Esophagus squamous epithelium (tissue), 5 donors: ENCODE measurements at places on chromosomes 12 and 14.

GRCh38 chr12:116194935-116195431 is 82.5 kb downstream of the MED13L start:
- no peaks in the 10 kb centered on the region for H3K36me3 ChIP-seq
- no peaks in the 10 kb centered on the region for H3K27me3 ChIP-seq
- H3K4me3 ChIP-seq: no peak overlapping the region
- DNase-seq: no peak

DNA sequence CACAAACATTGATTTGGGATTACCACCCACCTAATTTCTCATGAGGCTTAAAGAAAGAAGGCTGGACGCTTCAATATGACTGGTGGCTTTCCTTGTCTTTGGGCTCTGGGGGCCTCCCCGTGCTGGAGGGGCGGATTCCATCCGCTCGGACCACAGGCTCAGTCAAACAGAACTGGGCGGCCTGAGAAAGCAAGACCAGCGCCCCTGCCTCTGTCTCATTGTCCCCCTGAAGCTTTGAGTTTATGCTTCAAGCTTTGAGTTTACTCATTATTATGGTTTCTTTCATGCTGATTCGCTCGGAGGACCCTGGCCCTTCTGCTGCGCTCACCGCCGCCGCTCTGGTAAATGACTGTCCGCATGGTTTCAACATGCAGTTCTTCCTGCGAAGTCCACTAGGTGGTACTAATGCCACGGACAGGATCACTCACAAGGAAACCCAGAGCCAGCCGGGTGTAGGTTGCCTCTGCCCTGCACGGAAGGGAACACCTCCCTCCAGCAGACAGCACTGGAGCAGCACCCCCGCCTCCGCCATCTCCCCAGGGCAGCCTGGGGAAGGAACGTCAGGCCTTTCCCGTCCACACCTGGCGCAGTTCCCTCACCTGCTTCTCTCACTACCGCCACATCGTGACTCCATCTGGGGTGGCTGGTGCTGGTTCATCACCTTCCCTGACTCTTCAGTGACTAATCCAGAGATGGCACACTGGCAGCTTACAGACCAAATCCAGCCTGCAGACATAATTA is 13.2 kb upstream of the TIGAR start:
- no peak for DNase-seq
- no peak overlapping the region for H3K27ac ChIP-seq
- H3K4me3 ChIP-seq: peak overlapping the region; percentile 48
- H3K4me1 ChIP-seq: peaks cover 7% of the 10 kb centered on the region
- no peaks in the 10 kb centered on the region for H3K36me3 ChIP-seq

GRCh38 chr12:91655966-91656365 is 473.3 kb upstream of the DCN start:
- no peaks in the 10 kb centered on the region for H3K4me1 ChIP-seq
- no peak for DNase-seq
- no peak overlapping the region for H3K27ac ChIP-seq
- H3K27me3 ChIP-seq: no peaks in the 10 kb centered on the region
- H3K36me3 ChIP-seq: no peaks in the 10 kb centered on the region
- no peak overlapping the region for H3K4me3 ChIP-seq

DNA sequence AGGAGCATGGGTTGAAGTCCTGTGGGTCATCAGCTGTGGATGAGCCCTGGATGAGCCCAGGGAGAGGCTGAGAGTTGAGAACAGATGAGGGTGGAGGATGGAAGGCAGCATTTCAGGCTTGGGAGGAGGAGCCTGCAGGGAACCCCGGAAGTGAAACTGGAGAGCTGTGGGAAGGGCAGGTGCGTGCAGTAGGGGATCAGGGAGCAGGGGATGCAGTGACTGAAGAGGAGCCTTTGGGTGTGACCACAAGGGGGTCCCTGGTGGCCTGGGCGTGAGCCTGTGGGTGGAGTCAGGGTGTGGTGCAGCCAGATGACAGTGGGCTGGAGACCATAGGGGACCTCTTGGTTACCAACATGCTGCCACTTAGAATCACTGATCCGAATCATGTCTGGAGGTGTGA is 115.5 kb downstream of the PAPOLA start:
- H3K27me3 ChIP-seq: no peaks in the 10 kb centered on the region
- H3K4me1 ChIP-seq: no peaks in the 10 kb centered on the region
- no peak overlapping the region for H3K4me3 ChIP-seq
- no peaks in the 10 kb centered on the region for H3K36me3 ChIP-seq
- DNase-seq: no peak
- H3K27ac ChIP-seq: no peak overlapping the region

- no peaks in the 10 kb centered on the region for H3K27me3 ChIP-seq
- no peak for DNase-seq
- no peak overlapping the region for H3K27ac ChIP-seq
- H3K4me1 ChIP-seq: no peaks in the 10 kb centered on the region
Observed at GRCh38 chr14:93915070-93915705, 12.0 kb upstream of the FAM181A start.

DNA sequence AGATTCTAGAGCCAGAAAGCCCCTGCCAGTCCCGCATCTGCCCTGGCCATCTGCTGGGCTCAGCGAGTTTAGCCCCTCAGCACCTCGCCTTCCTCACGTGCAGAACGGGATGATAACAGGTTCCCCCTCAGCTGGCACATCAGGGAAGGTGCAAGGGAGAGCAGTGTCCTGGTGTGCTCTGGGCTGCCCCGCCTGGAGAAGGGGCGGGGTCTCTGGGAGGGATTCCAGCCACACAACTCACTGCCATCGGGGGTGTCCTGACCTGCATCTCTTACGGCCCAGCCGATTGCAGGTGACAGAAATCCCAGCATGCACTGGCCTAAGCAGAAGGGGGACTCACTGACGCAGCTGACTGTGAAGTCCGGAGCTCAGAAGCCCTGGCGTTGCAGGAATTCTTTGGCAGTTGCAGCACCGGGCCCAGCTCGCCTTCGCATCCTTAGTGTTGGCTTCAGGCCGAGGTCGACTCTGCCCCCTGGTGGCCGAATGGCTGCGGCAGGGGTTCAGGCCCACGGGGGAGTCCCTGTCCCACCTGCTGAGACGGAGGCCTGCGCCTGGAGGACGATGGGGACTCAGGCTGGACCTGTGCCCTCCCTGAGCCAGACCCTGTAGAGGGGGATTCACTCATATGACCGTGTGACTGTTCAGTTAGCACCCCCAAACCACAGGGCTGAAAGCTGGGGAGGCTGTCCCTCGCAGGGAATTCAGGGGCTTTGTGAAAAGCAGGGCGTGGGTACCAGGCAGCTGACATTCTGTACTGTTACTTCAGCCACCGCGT is 178.6 kb downstream of the ADGRD1 start:
- H3K4me3 ChIP-seq: no peak overlapping the region
- no peaks in the 10 kb centered on the region for H3K27me3 ChIP-seq
- H3K36me3 ChIP-seq: no peaks in the 10 kb centered on the region
- no peak overlapping the region for H3K27ac ChIP-seq
- peaks cover 15% of the 10 kb centered on the region for H3K4me1 ChIP-seq
- no peak for DNase-seq

DNA sequence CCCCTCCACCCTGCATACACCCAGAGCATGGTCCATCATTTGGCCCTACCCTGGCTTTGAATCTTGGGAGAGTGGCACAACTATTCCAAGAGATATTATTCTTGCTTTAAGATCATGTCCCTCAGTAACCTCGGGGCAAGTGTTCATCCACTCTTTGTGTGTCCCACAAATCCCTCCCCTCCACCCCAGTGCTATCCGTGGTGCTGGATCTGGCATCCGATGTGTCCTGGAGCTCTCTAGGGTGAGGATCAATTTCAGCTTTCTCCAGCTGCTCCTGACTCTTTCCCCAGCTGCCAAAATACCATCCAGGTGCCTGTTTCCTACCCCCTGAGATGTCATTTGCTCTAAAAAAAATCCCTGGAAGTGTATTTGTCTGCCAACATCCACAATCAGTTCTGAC is 64.8 kb upstream of the CMKLR1 start:
- H3K4me1 ChIP-seq: no peaks in the 10 kb centered on the region
- H3K4me3 ChIP-seq: no peak overlapping the region
- DNase-seq: no peak
- H3K27ac ChIP-seq: no peak overlapping the region
- H3K36me3 ChIP-seq: no peaks in the 10 kb centered on the region

DNA sequence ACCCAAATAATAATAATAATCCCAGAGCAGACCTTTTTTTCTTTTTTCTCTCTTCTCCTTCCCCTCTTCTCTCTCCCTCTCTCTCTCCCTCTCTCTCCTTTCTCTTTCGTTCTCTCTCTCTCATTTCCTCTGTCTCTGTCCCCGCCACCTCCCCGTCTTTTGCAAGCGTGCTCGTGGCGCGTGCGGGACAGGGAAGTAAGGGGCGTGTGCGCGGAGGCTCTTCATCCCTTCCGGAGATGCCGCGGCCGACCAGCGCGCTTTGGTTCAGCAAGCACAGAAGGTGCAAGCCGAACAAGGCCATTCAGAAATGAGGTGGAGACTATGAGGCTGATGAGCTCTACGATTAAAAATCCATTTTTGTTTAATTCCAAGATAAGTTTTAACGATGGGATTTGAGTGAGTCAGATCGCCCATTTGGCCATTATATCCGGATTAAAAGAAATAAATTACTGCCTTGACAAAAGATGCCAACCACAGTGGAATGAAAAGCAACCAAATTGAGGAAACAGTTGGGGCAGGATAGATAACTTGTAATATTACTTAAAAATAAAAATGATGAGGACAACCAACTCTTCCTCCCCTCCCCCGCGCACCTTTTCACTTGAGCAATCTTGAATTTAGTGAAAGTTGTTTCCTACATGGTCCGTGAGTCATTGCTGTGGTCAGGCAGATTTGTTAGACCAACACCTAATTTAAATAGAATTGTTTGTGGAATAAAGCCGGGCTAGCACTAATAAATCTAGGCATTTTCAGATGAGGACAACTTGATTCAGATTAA is 1.2 kb upstream of the AMIGO2 start:
- DNase-seq: no peak
- no peaks in the 10 kb centered on the region for H3K36me3 ChIP-seq
- H3K27ac ChIP-seq: peak overlapping the region; percentile 96

GRCh38 chr14:65832431-65833266 is 420.1 kb downstream of the FUT8 start:
- H3K27me3 ChIP-seq: no peaks in the 10 kb centered on the region
- H3K4me1 ChIP-seq: no peaks in the 10 kb centered on the region
- no peak overlapping the region for H3K4me3 ChIP-seq
- DNase-seq: no peak

- peak within 1 kb of the TSS; percentile 97 for H3K27ac ChIP-seq
- H3K4me3 ChIP-seq: peak within 1 kb of the TSS; percentile 91
- peaks cover 29% of the 10 kb centered on the region for H3K36me3 ChIP-seq
Observed at GRCh38 chr14:49585803-49586672, at the start of gene RPS29. Gene RPS29, minus strand, starts transcription at chr14:49586380. Its CDS starts 34 bp downstream, at chr14:49586346.

DNA sequence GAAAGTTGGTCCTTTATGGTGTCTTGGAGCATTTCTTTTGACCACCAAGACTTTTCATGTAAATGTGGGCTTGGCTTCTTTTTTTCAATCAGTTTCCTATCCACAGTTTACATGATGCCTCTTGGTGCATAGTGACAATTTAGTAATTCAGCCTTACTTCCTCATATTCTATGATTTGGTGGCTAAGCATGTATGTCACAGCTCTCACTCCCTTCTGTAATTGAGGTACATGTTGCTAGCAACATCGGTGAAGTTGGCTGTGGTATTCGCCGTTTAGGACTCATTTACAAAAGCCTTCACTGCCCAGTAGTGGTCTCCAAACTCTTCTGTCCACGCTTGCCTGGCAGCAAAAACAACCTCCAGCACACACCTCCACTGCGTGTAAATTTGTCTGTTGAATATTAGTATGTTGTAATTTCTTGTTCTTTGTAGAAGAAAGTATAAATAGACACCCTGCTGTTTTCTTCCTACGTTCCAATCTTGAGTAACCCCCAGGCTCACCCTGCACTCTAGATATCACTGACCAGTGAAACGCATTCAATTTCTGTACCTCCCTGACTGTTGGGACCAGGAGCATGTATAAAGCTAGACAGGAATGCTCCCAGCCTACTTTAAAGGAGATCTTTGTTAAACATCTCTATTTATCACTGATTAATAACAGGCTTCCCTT is 90.4 kb downstream of the PPP2R5C start:
- peaks cover 16% of the 10 kb centered on the region for H3K36me3 ChIP-seq
- no peak overlapping the region for H3K4me3 ChIP-seq
- no peak overlapping the region for H3K27ac ChIP-seq
- peaks cover 6% of the 10 kb centered on the region for H3K4me1 ChIP-seq
- DNase-seq: no peak

GRCh38 chr12:127060310-127060847 is 1206.6 kb upstream of the TMEM132C start:
- no peak for DNase-seq
- no peaks in the 10 kb centered on the region for H3K36me3 ChIP-seq
- no peaks in the 10 kb centered on the region for H3K4me1 ChIP-seq
- H3K4me3 ChIP-seq: no peak overlapping the region
- H3K27me3 ChIP-seq: no peaks in the 10 kb centered on the region

DNA sequence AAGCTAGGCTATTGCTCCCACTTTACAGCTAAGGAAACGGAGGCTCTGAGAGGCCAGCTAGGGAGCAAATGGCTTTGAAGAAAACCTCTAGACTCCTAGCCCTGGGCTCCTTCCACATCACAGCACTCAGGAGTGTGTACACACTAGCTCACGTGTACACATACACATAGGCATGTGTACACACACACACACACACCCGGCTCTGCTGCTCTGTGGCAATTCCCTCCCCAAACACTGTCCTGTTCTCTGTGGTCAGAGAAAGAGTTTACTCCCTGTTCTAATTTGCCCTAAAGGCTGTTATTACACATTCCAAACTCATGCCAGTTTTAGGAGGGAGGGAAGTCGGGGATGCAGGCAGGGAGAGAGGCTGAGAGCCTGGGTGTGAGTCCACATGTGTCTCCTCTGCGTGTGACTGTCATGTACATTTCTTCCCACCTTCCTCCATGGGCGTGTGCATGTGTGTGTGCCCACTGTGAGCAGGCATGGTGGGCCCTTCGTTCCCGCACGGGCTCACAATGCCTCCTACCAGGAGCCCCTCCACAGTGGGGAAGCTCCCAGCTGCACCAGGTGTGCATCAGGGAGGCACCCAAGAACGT is 14.2 kb downstream of the TRPV4 start:
- H3K27me3 ChIP-seq: peaks cover 7% of the 10 kb centered on the region
- peaks cover 9% of the 10 kb centered on the region for H3K36me3 ChIP-seq
- H3K4me1 ChIP-seq: peaks cover 22% of the 10 kb centered on the region
- DNase-seq: no peak
- no peak overlapping the region for H3K27ac ChIP-seq
- no peak overlapping the region for H3K4me3 ChIP-seq

DNA sequence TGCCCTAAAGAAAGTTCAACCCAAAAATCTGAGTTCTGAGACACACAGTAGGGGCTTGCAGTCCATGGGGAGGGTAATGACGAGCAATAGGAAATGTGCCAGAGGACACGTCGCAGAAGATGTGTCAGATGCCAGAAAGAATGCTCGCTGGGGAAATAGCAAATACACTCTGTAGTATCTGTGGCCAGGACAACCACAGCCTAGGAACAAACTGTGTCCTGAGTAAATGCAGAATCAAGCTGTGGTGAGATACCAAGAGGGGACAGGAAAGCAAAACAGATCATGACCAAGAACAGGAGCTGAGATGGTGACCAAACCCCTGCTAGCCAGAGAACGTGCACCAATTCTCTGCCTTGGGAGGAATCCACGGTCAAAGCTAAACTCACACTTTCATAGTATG is 9.1 kb downstream of the CRACR2A start:
- H3K4me1 ChIP-seq: peaks cover 8% of the 10 kb centered on the region
- H3K27me3 ChIP-seq: no peaks in the 10 kb centered on the region
- no peak overlapping the region for H3K4me3 ChIP-seq
- no peak for DNase-seq
- H3K27ac ChIP-seq: no peak overlapping the region

- peak overlapping the region; percentile 54 for H3K27ac ChIP-seq
- no peak overlapping the region for H3K4me3 ChIP-seq
- H3K4me1 ChIP-seq: peaks cover 4% of the 10 kb centered on the region
Observed at GRCh38 chr12:89949457-89950195, 241.0 kb upstream of the ATP2B1 start.

GRCh38 chr14:69569859-69570258 is 4.8 kb downstream of the CCDC177 start:
- no peak overlapping the region for H3K27ac ChIP-seq
- H3K27me3 ChIP-seq: peaks cover 100% of the 10 kb centered on the region
- H3K4me3 ChIP-seq: no peak overlapping the region
- DNase-seq: no peak
- peaks cover 23% of the 10 kb centered on the region for H3K4me1 ChIP-seq
